ENCODE measurements at places on chromosomes 7 and 10.

DNA sequence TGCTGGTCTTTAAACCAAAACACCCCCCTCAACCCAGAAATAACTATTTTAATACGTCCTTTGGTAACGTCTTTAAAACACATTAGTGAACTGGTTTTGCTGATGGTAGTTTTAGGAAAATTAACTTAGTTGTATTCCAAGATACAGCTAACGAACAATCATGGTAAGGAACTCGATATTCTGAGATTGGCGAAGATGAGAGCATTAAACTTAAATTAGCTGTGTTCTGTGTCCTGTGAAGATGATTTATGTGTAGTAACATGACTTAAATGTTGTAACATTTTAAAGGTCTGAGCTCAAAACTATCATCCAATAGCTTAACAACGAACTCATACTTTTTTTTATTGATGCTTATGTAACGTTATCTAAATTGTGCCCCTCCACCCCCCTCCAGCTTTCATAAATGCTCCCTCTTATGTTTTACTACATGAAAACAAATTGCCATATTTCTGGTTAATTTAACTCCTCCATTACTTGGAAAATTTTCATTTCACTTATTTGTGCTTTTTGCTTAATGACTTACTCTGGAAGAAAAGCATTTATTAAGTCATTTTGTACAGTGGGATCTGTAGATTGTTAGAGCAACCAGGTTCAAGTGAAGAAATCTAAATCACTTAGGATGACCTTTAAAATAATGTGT is 1.7 kb downstream of the SDK1 start:
- no peak for DNase-seq

- DNase-seq, result no peak
Measured at GRCh38 chr10:42981358-42982236, 95.3 kb upstream of the RET start.

DNA sequence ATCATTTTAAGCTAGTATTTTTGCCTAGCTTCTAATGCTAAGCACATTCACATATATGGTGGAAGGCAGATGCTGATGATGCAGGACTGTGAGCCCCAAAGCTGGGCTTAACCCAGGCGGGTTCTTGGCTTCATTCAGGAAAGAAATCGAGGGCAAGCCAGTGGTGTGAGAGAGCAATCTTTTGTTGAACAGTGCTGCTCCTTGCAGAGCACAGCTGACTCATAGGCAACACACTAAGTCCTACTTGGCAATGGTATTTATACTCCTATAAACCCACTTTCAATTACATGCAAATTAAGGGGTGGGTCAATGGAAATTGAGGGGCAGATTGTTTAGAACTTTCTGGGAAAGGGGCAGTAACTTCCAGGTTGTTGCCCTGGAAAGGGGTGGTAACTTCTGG is 42.0 kb upstream of the CELF2 start:
- no peak for DNase-seq

- no peak for DNase-seq
Measured at GRCh38 chr10:117746541-117747448, 204.2 kb downstream of the EMX2 start.
